ENCODE measurements at places on chromosomes 2 and 18.

GRCh38 chr18:12038082-12038638 lies 55.5 kb upstream of the ANKRD62 start:
- peak; percentile 52 for DNase-seq

GRCh38 chr2:84938194-84938879 lies 32.6 kb upstream of the KCMF1 start:
- DNase-seq: no peak

- no peak for DNase-seq
Measured at GRCh38 chr2:95004287-95004686, 21.2 kb upstream of the MAL start.

GRCh38 chr18:11944252-11944651 lies 36.1 kb upstream of the MPPE1 start:
- DNase-seq: no peak

- peak; percentile 41 for DNase-seq
Measured at GRCh38 chr2:113739849-113740248, 16.6 kb downstream of the SLC35F5 start.

- no peak for DNase-seq
Measured at GRCh38 chr18:6478121-6478520, 63.4 kb upstream of the L3MBTL4 start.

DNA sequence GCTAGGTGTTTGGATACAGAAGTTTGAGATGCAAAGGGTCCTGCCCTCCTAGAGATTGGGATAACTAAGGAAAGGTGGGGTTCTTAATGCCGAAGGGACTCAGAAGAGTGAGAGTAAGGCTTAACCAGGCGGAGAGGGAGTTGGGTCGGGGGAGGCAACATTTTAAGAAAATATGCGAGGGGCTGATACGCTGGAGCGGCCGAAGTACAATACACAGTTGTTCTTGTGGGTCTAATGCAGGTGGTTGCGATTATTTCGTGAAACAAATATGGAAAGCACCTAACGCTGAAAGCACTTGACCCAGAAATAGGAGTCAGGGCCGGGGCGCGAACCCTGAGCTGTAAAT lies 344 bp upstream of the MRPL33 start:
- no peak for DNase-seq

- no peak for DNase-seq
Measured at GRCh38 chr2:30800159-30800558, 7.1 kb downstream of the CAPN13 start.

GRCh38 chr2:66561645-66562303 lies 126.8 kb downstream of the MEIS1 start:
- no peak for DNase-seq

DNA sequence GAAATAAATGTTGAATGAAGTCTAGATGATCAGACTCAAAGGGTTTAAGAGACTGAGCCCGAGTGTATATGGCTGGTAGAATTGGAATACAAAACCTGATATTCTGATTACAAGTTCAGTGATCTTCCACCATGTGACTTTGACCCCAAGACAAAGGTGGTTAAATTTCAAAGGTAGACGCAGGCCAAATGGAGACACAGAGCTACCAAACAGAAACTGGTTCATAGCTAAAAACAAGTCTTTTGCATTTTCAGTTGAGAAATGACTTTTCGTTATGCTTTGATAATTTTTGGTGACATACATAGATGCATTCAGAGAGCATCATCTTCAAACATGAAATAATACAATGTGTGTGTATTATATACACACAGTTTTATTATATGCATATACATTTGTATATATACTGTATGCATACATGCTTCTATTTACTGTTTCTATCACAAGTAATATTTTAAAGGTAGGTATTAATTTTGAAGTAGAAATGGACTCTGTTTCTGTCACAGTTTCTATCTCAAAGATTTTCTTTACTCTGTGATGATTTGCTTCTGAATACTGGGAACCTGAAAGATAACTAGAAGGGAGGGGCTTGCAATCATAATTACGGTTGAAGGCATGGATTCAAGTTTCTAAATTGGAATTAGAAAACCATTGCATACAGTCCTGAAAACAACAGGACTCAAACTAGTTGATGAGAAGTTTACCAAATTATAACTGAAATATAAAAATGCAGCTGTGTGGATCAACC lies 142.3 kb downstream of the ABCA12 start:
- DNase-seq: no peak

GRCh38 chr2:112887964-112888749 lies 22.8 kb upstream of the IL37 start:
- no peak for DNase-seq

GRCh38 chr18:71114550-71115210 lies 825.8 kb downstream of the SOCS6 start:
- DNase-seq: no peak

DNA sequence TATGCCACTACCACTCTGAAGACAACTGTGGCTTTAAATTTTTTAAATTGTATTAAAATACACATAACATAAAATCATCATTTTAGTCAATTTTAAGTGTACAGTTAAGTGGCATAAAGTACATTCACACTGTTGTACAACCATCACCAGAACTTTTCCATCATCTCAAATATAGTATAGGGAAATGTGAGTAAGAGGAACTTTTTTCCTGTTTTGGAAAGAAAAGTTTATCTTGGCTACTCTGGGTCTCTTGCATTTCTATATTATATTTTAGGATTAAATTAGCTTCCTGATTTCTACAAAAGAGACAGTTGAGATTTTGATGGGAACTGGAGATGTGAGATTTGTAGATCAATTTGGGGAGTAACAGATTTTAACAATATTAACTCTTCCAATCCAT lies 3.3 kb downstream of the TPGS2 start:
- no peak for DNase-seq

DNA sequence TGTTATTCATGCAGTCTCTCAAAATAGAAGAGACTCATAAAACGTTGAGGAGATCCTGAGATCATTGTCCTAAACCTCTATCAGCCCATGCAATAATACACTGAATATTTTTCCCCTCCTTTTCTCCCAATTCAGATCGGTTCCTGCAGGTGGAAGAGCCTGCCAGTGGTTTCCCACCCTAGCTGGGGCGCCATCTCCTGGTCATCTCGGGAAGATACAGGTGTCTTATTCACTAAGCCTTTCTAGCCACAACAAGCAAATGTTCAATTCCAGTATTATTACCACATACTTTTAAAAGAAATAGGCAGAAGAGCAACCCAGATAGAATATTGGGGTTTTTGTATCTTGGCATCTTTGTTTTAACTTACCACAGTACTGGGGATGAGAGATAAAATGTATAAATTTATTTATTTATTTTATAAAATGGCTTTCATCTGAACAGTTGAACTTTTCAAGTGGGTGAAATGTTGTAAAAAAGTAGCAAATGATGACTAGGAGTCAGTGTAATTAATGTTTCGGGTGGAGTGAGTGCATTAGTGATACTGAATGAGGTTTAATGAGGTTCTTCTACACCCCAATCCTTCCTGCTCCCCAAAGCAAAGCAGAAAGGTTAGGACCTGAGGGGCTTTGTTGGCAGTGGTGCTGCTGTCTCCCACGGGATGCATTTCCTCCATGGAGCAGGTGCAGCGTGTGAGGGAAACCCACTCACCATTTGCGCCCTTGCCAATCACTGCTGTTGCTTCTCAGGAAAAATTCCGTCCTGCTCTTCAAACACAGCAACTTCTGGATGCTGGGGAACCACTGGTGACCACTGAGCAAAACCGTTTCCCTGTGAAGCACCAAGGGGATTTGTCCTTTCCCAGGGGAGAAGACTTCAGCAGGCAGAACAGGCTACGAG lies 147.1 kb upstream of the FHL2 start:
- DNase-seq: peak; percentile 64

GRCh38 chr2:101832114-101832513 lies 134.6 kb downstream of the MAP4K4 start:
- no peak for DNase-seq

- no peak for DNase-seq
Measured at GRCh38 chr2:223219872-223220657, 168.1 kb downstream of the KCNE4 start.

GRCh38 chr2:29520001-29520400 lies 401.4 kb downstream of the ALK start:
- DNase-seq: no peak

DNA sequence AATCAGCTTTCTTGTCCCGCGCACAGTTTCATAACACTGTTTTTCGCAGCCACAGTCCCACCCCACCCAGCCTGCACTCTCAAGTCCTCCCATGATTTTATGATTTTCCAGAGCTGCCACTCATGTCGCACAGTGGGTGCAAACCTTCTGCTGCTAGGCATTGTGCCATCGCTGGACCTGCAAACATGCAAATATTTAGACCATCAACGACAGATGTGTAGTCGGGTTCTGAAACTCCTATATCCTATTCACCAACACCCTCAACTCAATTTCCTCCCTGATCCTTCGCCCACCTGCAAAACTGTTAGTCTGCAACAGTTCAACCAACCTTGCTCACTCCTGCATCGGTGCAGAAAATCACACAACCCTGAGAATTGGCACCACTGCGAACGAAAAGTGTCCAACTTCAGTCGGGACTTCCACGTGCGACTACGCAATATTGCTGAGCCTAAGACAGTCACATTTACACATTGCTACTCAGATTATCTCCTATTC lies 871 bp upstream of the ALS2 start:
- DNase-seq: no peak

- DNase-seq: no peak
Measured at GRCh38 chr2:237306083-237306786, 107.7 kb downstream of the COL6A3 start.

- no peak for DNase-seq
Measured at GRCh38 chr2:27843992-27844391, 46.2 kb downstream of the RBKS start.

GRCh38 chr2:151423760-151424159 lies 14.1 kb downstream of the RIF1 start:
- DNase-seq: no peak

DNA sequence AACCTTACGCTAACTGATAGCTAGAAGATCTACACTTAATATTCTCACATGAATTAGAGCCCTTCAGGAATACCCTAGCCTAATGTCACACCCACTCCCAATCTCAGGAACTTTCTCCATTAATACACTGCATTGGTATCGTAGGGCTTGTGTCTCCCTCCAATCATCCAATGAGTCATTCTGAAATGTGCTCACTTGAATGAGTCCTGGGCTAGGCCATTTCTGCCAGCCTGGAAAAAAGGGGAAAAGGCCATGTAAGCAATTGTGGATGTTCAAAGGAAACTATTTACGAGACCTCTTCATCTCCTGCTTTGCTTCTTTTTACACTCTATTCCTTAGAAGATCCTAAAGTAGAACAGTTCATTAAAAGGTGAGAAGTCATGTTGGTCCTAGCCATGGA lies 18.8 kb downstream of the ZEB2 start:
- DNase-seq: no peak

DNA sequence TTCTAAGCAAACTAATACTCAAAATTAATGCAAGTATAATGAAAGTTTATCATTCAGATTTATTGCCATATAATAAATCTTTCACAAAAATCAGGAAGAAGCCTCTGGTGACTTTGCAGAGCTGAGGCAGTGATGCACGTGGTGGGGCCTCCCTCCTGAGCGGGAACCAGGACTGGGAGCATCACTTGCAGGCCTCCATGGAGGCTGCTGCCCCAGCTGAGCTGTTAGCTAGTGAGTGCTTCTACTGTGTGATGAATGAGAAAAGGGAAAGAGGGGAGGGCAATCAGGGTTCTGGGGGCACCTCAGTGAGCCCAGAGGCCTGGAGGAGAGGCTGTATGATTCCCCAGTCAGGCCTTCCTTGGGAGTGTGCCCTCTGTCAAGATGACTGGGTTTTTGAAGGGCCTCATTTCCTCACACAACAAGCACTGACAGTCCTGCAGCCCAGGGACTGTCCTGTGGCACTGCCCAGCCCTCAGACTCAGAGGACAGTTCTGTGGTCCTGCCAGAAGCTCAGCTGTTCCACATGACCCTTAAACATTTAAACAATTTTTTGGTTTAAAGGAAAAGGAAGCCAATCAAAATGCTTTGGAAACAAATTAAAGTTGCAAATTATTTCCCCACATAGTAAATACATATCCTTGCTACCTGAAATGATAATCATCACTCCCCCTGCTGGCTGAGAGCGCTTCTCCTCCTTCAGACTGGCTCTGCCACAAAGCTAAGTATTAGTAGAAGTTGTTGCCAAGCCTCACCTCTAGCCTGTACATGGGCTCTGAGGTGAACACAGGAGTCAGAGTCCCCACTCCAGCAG lies 90.9 kb upstream of the SMAD7 start:
- DNase-seq: peak; percentile 58

- DNase-seq: no peak
Measured at GRCh38 chr2:50546790-50547189, 485.1 kb downstream of the NRXN1 start.

GRCh38 chr2:138649571-138649970 lies 130.6 kb downstream of the NXPH2 start:
- DNase-seq: no peak

- DNase-seq: no peak
Measured at GRCh38 chr2:146615778-146616177, 1229.1 kb upstream of the ACVR2A start.

DNA sequence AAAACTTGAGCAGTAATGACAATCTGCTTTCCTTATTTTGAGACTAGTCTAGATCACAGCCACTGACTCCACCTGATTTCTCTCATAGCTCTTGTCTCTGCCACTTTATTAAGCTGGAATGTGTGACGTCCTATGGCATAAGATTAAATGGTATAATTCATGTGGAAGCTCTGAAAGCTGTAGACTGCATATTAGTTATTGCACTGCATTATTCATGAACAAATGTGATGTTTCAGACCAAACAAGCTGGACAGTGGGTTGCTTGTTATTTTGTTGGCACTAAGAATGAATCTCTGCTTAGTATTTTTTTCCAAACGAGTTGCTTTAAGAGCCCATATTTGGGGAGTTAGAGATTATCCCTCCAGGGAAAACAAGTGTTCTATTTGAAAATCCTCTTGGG lies 1218.5 kb downstream of the SUCLG1 start:
- no peak for DNase-seq

Measured in small intestine (tissue), 16 donors.